AG04449 (cell line): ENCODE measurements at places on chromosomes 3 and 15.

- DNase-seq: no peak
Observed at GRCh38 chr3:152296382-152296781, 27.7 kb downstream of the MBNL1 start.

DNA sequence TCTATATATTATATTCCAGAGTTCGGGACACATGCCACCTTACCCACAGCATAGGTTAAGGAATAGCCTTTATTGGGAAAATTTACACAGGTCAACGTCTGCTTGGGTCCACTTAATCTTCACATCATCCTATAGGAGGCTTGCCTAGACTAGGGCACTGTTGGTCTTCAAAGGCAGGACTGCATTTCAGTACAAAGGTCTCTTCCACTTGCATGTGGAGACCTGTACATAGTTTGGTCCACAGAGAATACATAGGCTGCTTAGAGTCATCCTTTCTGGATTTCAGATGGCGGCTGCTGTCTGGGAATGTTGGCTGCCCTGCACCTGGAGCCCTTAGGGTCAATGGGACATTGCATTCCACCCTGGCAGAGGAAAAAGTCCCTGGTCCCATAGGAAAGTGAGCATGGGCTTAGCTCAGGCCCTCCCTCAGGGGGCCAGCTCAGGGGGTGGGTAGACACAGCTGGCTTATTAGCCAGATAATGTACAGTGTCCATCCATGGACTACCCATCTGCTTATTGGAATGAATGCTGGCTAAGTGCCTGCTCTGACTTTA is 75.3 kb upstream of the TGFBR2 start:
- DNase-seq: no peak

GRCh38 chr3:50297896-50298725 is 1.1 kb downstream of the HYAL3 start:
- DNase-seq: no peak

DNA sequence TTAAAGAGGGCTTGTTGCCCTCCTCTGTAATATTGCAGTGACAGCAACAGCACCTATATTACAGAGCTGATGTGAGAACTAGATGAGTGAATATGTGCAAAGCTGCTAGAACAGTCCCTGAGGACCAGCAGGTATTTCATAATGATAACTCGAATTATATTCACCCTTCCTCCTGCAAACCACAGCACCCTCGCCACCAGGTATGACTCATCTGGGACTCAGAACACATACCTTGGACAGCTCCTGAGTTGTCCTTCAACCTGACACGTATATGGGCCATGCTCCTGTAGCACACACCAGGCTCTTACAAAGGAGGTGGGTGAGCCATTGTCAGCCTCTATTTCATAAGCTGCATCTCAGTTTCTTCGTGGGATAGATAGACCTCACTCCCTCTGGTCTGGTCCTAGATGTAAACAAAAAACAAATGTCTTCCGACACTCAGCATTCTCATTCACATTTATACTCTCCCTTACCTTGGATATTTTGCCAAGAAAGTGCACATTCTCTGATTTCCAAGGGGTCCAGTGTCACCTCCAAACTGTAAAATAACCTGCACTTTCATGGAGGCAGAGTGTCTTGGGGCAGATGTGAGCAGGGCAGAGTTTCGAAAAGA is 124.5 kb downstream of the TLE3 start:
- DNase-seq: no peak

- no peak for DNase-seq
Observed at GRCh38 chr3:71876135-71877105, 91.5 kb upstream of the PROK2 start.

DNA sequence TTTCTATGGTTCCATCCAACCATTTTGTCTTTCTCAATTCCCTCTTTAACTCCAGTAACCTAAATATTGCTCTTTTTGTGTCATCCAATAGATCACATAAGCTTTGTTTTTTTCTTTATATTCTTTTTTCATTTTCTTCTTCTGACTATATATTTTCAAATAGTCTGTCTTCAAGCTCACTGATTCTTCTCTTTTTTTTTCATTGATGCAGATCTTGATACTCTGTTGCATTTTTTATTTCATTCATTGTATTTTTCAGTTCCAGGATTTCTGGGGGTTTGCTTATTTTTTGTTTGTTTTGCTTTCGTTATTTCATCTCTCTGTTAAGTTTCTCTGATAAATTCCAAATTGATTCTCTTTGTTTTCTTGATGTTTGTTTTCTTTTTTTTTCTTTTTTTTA is 36.2 kb downstream of the CLDN1 start:
- no peak for DNase-seq
